Naive thymus-derived CD4-positive, alpha-beta T cell (primary cell): ENCODE measurements at places on chromosomes 3 and 15.

DNA sequence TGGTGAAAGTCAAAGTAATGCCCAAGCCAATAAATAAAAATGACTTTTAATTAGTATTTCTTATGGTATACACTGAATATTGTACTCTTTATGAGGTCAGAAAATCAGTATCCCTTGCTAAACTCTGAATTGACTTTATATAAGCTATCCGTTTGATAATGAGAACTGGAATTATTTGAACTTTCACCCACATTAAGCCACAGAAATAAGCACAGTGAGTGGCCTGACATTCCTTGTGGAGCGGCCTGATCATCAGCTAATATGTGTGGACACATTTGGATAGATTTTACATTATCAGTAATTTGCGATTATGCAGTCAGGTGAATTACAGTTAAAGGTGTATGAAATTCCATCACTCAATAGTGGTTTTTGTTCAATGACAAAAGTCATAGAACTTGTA, 136.0 kb upstream of the CBLB start:
- no peak for DNase-seq

GRCh38 chr3:183644244-183644643, 8.8 kb downstream of the KLHL24 start:
- DNase-seq = no peak

DNA sequence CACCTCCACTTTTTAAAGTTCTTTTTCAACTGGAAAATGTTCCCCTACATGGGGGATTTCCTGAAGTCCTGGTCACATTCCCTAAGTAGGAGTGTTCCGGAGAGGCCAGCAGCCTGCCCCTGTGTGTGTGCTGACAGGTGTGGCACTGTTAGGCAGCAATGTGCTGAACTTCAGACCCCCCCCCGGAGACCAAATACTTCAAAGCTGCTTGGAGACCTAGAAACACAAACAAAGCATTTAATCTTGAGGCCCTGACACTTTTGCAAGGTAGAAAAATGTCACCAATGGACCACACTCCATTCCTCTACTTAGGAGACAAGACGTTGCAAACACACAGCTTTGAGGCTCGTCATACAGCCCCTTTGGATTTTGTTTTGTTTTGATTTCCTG, 259.6 kb upstream of the CTNNB1 start:
- no peak for DNase-seq

- DNase-seq = no peak
These were observed 166.6 kb upstream of the BHLHE40 start for GRCh38 chr3:4812591-4812990.

DNA sequence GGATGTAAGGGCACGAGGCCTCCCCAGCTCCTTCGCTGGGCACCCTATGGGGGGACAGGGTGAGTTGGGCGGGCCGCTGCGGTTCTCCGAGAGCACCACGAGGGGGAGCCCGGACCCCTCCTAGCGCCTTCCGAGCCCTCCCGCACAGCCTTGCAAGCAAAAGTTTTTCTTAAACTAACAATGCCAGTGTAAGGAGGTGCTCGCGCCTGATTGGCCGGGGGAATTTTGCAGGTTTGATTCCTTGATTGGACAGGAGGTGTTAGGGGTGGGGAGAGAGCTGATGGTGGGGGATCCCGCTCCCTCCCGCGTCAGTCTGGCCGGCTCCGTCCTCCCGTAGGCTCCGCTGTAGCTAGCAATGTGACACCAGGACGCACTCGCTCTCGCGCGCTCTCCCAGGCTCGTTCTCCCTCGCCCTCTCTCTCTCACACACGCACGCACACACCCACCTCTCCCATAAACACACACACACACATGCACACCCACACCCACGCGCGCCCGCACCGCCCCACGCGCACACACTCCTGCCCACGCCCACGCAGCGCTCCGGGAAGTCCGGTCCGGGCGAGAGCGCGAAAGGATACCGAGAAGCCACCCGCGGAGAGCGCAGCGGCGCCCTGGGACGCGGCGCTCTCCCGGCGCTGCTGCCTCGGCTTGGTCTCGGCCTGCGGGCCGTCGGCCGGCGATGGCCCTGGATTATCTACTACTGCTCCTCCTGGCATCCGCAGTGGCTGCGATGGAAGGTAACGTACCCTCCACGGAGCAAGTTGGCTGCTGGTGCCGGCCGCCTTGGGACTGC, at the start of gene EPHB1:
Gene EPHB1, plus strand, starts transcription at position 311 of the 796 bp plus-strand sequence.
- peak; percentile 11 for DNase-seq

DNA sequence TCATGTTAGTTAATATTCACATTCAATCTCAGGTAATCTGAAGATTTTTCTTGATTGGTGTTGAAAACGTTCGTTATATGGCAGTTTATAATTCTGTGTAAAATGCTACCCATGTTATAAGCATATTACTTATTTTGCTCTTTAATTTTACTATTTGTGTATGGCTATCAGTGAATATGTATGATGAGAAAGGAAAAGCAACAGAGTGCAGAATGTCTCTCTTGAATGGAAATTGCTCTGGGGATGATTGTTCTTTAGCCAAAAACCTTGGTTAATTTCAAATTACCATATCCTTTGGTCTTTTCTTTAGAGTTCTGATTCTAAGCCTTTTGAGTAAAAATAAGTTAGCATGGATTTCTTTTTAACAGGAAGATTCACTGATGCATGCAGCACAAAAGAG, 2.5 kb downstream of the SERPINI1 start:
- no peak for DNase-seq

GRCh38 chr3:157816896-157817295, 289.3 kb downstream of the SHOX2 start:
- DNase-seq = no peak

DNA sequence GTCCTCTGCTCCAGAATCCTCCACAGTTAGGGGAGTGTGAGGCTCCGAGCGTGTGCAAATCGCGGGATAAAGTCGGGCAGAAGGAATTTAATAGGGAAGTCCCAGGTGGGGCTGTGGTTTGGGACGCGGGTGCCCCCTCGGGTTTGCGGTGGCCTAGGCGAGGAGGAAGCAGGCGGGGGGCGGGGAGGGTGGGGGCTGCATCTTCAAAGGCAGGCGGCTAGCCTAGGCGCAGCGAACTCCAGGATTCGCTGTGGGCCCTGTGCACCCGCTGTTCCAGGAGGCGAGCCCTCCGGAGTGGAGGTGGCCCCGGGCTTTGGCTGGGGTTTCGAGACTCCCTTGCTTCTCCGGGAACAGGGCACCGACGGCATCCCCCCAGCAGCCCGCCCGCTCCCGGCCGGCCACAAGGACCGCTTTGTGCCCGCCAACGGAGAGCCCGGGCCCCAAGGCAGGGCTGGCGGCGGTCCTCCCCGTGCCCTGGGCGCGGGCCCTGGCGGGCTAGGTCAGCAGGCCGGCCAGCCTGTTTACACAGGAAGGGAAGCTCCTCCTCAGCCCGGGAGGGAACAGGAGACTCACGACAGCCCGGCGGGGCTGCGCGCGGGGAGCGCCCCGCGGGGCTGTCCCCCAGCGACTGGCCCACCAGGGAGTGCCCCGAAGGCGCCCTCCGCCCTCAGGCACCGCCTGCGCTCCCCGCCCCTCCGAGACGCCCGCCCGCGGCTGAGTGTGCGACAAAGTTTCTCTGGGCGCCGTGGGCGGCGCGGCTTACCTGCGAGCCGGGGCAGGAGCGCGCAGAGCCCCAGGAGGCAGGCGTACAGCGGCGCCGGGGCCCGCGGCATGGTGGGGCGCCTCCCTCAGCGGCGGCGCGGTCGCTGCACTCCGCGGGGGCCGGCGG, 753 bp downstream of the ITGB5 start:
- no peak for DNase-seq

DNA sequence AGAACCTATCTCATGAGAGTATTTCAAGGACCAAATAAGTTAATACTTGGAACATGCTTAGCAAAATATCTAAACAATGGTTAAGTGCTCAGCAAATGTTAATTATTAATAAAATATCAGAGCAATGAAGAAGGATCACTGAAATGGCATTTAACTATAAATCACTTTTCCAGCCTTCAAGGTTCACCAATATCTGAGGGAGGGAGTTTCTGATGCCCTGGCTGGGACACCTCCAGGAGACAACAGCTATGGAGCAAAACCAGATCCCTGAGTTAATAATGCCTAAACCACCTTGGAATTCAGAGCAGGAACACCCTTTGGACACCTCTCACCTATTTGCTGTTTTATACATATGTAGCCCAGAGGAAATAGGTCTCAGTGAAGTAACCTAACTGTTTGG, 6.4 kb upstream of the FAM174B start:
- no peak for DNase-seq

DNA sequence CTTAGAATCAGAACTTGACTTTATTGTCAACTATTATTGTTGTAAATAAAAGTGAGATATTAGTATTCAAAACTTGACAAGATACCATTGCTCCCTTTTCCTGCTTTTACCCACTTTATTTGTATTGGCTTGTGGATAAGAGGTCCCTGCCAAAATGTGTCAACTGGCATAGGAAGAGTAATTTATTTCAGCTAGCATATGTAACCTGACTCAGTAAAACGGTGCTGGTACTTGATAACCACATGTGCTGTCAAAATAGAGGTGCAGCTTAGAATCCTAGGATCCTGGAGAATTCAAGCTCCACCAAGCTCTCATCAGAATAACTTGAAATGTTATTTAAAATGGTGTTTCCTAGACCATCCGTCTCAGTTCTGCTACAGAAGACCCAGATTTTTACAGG, 90.2 kb upstream of the TGFBR2 start:
- no peak for DNase-seq

DNA sequence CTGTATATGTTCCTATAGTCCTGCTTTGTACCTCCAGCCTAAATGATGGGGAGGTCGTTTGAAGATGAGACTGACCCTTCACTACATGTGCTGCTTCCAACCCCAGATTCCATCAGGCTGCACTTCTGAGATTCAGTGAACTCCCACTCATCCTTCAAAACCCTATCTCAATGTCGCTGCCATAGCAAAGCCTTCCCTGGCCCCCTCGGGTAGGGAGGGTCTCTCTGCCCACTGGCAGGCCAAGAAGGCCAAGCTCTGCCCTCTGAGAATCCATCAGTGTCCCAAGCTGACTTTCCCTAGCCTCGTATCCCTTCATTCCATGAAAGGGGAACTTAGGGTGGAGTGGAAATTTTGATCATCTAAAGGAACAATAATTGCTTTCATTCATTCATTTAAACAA, 35.4 kb downstream of the TPRA1 start:
- no peak for DNase-seq

DNA sequence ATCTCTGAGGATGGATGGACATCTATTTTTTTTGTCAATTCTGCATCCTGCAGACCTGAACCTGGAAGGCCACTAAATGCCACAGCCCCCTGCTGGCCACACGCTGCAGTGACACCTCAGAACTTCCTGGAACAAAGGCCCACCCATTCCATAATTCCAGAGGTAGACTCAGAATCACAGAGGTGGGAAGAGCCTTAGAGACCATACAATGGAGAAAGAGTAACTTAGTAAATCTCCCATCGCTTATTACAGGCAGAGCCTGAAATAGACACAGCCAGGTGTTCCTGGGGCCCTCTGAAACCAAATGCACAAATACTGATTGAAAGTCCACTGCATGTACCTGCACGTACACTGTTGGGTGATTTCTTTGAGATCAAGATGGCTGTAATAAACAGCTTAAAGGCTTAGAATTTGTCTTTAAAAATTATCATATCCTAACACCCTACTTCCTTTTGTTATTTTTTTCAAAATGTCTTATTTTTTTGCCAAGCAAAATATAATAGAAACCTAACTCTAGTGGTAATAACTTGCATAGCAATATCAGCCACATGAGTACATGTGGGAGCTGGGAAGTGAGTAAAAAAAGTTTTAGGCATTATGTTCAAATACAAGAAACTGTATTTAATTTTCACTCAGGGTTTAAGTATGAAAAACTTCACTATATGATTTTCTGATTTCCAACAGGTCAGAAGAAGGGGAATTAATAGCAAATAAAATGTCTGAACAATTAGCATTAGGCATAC, 62.7 kb downstream of the EOMES start:
- DNase-seq = no peak

GRCh38 chr3:143974271-143975238, 2.9 kb downstream of the DIPK2A start:
- no peak for DNase-seq

- DNase-seq = no peak
These were observed 20.3 kb upstream of the SUSD5 start for GRCh38 chr3:33238923-33239322.

GRCh38 chr3:113105966-113106660, 105.2 kb upstream of the BOC start:
- no peak for DNase-seq

- no peak for DNase-seq
These were observed 58.6 kb downstream of the QTRT2 start for GRCh38 chr3:114115143-114115542.

DNA sequence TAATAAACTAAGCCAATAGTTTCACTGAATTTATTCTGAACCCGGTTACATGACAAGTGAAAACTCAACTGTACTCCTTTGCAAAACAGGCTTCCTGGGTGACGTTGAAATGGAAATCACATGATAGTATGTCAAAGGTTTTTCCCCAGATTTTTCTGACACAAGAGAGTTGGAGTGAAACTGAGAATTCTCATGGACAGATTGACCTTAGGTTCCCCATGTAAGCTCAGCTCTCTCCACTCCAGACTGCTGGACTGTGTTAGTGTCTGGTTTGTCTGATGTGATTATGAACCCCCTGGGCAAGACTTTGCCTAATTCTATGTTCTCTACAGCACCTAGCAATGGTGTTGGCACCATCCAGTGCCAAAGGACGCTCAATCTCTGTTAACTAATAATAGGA, 219.7 kb upstream of the COL8A1 start:
- no peak for DNase-seq

GRCh38 chr15:67444100-67444499, 76.8 kb upstream of the C15orf61 start:
- no peak for DNase-seq

- no peak for DNase-seq
These were observed 140.7 kb downstream of the IMPG2 start for GRCh38 chr3:101179637-101180036.

GRCh38 chr15:90989040-90989768, 5.1 kb downstream of the PRC1 start:
- no peak for DNase-seq

- no peak for DNase-seq
These were observed 63.7 kb downstream of the SSR3 start for GRCh38 chr3:156491192-156491591.

DNA sequence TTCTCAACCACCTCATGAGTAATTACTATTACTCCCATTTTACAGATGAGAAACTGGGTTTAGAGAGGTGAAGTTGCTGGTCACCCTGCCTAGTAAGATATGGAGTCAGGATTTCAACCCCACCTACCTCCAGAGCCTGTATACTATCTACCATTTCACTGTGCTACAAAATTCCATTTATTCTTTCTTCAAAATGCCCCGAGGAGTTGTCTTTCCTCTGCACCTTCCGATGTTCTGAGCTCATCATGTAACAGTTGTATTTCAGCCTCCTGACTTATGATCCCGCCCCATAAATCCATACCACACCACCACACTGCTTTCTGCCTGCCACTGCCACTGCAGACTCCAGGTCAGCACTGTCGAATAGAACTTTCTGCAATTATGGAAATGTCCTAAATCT, 71.3 kb upstream of the SLC25A36 start:
- no peak for DNase-seq
